Stimulated activated CD8-positive, alpha-beta memory T cell treated with anti-CD3 and anti-CD28 coated beads, Interleukin-15, amount 100 ng/mL, for 48 hours (primary cell): ENCODE measurements at places on chromosomes 13 and 19.
A peak's percentile ranks its signal among the peaks of the same experiment; 100 is the strongest.

DNA sequence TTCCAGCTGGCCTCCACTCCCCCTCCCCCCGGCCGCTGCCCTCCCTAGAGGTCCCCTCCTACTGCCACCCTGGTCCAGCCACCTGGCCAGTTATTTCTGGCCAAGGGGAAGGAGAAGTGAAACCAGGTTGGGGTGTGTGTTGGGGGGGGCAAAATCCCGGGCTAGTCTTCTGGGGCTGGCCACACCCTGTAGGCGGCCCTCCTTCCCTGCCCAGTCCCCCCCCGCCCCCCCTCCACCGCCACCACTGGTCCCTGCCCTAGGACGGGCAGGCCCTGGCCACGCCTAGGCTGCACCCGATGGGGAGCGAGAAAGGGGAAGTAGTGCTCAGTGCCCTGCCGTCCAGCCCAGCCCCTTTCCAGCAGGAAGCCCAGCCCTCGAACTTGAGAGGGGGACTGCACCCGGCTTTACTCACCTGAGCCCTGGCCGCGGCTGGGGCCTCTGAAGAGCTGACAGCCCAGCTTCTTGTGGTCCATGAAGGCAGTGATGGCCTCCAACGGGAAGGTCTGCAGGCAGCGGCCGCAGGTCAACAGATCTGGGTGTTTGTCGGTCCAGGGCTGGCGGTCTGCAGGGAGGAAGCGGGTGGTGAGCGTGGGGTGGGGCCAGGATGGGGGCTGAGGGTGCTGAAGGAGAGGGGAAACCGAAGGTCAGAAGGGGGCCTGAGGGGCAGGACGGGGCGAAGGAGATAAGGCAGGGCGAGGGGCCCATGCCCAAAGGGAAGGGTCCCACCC, 813 bp downstream of the ZNF296 start:
- no peak for DNase-seq

- DNase-seq, result no peak
These were observed 21.5 kb upstream of the FOSB start for GRCh38 chr19:45446295-45446694.

DNA sequence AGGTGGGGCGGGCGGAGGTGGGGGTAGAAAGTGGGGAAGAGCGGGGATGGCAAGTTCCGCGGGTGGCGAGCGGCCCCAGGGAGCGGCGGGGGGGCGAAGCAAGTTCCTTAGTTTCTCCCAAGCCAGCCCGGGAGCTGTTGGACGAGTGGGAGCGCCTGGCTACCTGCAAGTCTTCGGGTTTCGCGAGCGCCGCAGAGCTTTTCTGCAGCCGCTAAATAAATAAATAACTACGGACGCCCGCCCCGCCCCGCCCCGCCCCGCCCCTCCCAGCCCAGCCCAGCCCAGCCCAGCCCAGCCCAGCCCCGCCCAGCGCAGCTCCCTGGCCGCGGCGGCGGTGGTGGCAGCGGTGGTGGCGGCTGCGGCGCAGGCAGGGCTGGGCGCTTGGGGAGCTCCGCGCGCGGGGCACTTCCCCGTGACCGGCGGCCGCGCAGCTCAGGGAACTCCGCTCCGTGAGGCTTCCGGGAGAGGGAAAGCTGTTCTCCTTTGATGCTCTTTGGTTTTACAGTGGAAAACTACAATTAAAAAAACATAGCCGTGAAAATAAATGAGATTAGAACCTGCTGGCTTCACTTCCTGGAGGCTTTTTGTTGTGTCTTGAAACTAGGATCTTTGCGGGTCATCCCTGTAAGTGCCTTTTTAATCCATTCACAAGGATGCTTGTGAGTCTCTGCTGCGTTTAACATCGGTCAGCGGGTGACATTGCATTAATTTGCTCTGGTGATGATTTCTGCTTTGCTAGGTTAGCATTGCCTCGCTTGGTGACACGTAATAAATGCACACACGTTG, at the start of gene UBE2L5:
Gene UBE2L5, plus strand, starts transcription at position 440 of the 786 bp plus-strand sequence. CDS start 5,498 bp downstream, outside the sequence.
- DNase-seq, result peak; percentile 49

GRCh38 chr19:49926515-49926914, 2.5 kb upstream of the ATF5 start:
- DNase-seq, result no peak

GRCh38 chr13:45544520-45544919, 71.0 kb downstream of the ERICH6B start:
- DNase-seq, result no peak

DNA sequence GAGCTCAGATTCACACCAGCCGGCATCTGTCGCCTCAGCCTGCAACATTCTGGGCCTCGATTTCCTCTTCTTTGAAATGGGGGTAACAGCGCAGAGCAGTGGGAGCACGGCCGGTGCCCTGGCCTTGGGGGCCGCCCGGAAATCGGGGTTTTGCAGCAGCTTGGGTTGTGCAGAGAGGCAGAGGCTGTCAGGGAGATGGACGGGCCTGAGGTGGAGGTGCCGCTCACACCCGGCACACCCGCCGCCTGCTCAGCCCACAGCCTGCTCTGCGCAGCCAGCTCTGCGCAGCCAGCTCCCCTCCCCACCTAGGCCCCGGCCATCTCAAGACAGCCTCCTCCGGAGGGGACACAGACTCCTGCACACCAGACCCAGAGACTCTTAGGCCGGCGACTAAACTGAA, 10.6 kb downstream of the KLF2 start:
- DNase-seq, result no peak

- DNase-seq, result no peak
These were observed 42.0 kb downstream of the CAPN12 start for GRCh38 chr19:38702278-38702677.

DNA sequence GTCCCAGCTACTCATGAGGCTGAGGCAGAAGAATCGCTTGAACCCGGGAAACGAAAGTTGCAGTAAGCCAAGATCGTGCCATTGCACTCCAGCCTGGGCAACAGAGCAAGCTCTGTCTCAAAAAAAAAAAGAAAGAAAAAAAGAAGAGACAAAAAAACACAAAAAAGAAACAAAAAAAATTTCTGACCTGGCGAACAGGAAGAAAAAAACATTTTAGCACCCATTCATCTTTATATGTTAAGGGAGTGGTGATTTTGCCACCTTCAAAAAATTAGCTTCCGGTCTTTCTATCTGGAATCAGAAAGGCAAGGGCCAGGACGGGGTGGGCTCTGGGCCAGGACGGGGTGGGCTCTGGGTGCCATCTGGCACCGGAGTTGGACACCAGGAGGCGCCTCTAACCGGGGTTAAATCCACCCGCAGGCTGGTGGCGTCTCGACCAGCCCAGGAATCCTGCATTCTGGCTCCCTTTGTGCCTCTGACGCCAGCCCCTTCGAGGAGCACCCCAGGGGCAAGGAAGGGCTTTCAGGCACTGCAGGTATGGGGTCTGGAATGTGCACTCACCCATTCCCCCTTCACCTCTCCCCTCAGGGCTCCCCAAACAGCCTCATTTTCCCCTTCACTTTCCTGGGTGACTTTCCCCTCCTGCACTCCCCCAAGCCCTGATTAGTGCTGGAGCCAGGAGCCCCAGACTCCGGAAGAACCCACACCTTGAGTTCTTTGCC, 10.4 kb upstream of the ZSWIM4 start:
- peak; percentile 54 for DNase-seq

DNA sequence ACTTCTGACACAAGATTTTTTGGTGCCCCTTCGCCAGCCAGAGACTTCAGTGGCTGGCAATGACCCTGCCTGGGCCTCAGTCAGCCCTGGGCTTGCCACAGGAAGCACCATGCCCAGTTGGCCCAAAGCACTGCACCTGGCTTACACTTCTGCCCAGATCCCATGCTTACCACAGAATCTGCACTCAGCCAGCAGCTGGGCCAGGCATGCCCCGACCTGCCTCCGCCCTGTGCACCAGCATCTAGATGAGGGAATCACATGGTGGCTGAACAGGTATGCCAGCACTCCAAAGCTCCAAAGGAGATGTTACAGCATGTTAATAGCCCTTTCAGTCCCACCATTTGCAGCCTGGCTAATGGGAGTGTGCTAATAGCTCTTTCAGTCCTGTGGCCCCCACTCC, 690.9 kb downstream of the SLITRK6 start:
- no peak for DNase-seq

DNA sequence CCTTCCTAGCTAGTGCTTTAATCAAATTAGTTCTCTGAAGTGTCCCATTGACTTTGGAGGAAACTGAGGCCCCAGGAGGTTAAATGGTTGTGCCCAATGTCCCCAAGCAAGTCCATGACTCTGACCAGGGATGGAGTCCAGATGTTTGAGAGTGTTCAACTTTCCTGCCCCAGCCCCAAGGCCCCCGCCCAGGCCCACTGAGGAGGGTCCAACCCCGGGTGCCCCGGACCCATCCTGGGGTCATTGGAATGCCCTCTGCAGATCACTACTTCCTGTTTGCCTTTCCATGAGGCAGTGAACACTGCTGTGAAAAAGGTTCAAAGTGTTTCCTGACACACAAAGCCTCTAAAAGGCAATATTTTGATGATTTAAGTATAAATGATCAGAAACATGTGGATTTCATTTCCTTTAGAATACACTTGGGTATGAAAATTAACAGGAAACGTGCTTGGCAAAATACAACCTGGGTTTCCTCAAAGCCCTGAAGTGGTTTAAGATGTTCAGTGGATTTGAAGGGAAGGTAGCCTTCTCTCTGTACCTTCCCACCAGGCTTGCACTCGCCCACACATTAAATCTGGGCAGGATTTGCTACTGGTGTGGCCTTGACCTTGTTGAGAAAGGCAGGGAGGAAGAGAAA, 335.7 kb downstream of the TSHZ3 start:
- no peak for DNase-seq

- no peak for DNase-seq
These were observed 208.5 kb upstream of the ZNF536 start for GRCh38 chr19:30163663-30164062.
